Activated CD4-positive, alpha-beta memory T cell treated with anti-CD3 and anti-CD28 coated beads, Interleukin-2, amount 10 ng/mL, durations not matched to agents 7 days and 5 days (primary cell): ENCODE measurements at places on chromosomes 7 and 10.
A peak's percentile ranks its signal among the peaks of the same experiment; 100 is the strongest.

DNA sequence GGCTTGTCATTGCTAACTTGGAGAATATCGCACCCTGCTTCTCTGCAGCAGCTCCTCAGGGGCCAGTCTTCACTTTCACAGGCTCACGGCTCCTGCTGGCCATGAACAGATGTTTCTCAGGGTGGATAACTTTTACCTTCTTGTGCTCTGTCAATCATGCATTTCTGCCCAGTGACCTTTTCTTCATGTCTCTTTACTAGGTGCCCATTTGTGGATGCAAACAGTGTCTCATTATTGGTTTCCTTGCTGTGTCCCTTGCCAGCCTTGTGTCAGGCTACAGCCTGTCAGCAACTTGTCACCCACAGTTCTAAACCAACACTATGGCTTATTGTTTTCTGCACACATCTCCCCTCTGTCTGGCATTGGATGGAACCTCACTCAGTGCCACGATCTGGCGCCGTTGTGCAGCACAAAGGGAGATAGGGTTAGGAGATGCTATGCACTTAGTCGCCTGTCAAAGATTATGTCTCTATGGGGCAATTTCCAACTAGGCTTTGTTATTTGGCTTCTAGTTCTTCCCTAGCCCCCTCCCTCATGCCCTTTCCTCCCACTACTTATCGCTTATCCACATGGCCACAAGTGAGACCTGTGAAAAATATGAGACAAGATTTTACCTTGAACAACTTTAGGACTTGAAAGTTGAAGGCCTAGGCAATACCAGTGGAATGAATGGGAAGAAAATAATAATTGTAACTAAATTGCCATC, 45.7 kb upstream of the NXPH1 start:
- no peak overlapping the region for H3K4me3 ChIP-seq
- peaks cover 17% of the 10 kb centered on the region for H3K27me3 ChIP-seq
- H3K36me3 ChIP-seq = no peaks in the 10 kb centered on the region
- H3K27ac ChIP-seq = peak overlapping the region; percentile 44
- peaks cover 28% of the 10 kb centered on the region for H3K4me1 ChIP-seq

DNA sequence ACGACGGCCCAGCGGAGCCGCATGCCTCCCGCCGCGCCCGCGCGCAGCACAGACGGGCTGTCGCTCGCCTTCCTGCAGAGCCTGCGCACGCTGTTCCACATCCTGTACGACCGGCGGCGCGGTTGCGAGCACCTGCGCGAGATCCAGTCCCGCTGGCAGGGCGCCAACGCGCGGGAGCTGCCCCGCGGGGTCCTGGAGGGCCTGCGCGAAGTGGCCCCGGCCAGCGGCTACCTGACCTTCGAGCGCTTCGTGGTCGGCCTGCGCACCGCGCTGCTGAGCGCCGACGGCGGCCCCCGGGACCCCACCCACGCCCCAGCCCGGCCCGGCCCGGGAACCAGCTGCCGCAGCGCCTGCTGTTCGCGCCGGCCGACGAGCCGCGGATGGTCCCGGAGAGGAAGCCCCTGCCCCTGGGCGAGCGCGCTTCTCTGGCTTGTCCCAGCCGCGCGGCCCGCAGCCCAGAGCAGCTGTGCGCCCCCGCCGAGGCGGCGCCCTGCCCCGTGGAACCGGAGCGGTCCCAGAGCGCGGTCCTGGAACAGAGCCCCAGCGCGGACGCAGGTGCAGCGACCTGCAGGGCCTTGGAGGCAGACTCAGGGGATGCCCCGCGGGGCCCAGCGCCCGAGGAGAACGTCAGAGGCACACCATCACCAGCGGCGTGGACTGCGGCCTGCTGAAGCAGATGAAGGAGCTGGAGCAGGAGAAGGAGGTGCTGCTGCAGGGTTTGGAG, 25.3 kb upstream of the ZNF716 start:
- no peak overlapping the region for H3K4me3 ChIP-seq
- H3K27ac ChIP-seq = no peak overlapping the region
- H3K36me3 ChIP-seq = no peaks in the 10 kb centered on the region
- H3K27me3 ChIP-seq = no peaks in the 10 kb centered on the region
- H3K4me1 ChIP-seq = no peaks in the 10 kb centered on the region
- DNase-seq = no peak

DNA sequence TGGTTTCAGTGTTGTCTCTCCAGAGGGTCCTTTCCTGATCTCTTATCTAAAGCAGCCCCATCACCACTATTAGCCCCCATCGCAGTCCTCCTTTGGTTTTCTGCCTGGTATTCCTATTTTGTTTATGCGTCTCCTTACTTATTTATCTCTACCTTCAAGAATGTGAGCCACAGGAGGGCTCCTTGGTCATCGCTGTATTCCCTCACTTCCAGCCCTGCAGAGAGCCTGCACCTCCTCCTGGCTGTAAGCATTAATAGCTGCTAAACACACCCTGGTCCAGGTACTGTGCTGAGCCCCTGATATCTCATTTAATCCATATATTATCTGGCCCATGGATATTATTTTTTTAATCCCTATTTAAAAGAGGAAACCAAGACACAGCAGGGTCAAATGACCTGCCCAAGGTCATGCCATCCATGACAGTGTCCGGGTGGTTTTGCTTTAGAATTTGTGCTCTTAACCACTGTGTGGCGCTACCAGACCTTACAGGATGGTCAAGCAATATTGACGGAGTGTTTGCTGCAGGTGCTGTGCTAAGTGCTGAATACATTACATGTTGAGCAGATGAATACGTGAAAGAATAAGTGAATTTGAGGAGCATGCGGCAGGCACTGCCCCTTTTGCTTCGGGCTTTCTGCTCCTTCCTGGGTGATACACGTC, 227.2 kb downstream of the ADAM12 start:
- no peak for DNase-seq
- H3K36me3 ChIP-seq = no peaks in the 10 kb centered on the region
- H3K27ac ChIP-seq = no peak overlapping the region

GRCh38 chr7:91079487-91079886, 184.7 kb upstream of the FZD1 start:
- H3K27me3 ChIP-seq = no peaks in the 10 kb centered on the region
- no peak for DNase-seq
- no peaks in the 10 kb centered on the region for H3K4me1 ChIP-seq

GRCh38 chr7:95011146-95011928, 103.9 kb downstream of the PPP1R9A start:
- no peak for DNase-seq
- H3K27me3 ChIP-seq = no peaks in the 10 kb centered on the region
- H3K4me3 ChIP-seq = no peak overlapping the region

GRCh38 chr10:19041171-19041570, 7.4 kb upstream of the MALRD1 start:
- H3K36me3 ChIP-seq = no peaks in the 10 kb centered on the region
- no peak overlapping the region for H3K27ac ChIP-seq
- H3K4me3 ChIP-seq = no peak overlapping the region
- no peaks in the 10 kb centered on the region for H3K27me3 ChIP-seq

DNA sequence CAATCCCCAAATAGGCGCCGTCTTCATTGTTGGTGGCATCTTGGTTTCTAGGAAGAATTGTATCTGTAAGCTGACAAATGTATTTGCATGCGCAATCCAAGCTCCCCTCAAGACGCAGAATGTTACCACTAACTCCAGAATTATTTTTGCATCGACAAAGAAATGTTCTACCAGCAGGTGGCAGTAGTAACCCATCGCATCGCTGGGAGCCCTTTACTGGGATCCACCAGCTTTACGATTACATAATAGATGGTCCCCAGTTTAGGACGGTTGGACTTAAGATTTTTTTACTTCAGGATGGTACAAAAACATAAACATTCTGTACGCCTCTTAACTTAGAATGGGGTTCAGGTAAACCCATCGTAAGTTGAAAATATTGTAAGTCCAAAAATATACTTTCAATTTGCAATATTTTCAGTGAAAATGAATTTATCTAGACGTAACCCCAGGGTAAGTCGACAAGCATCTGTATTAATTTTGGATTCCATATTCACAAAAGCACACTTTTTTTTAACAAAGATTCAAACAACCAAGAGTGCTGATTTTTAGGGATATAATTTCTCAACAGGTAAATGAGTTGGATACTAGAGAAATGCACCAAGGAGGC, 114.0 kb upstream of the COBL start:
- H3K27ac ChIP-seq = no peak overlapping the region
- H3K4me3 ChIP-seq = no peak overlapping the region
- H3K36me3 ChIP-seq = no peaks in the 10 kb centered on the region
